Osteoblast (primary cell): ENCODE measurements at places on chromosomes 1 and 21. TPM values are rescaled to one million over a fixed set of nuclear protein-coding genes. Genes with fewer than 3 reads are reported as not detected.

DNA sequence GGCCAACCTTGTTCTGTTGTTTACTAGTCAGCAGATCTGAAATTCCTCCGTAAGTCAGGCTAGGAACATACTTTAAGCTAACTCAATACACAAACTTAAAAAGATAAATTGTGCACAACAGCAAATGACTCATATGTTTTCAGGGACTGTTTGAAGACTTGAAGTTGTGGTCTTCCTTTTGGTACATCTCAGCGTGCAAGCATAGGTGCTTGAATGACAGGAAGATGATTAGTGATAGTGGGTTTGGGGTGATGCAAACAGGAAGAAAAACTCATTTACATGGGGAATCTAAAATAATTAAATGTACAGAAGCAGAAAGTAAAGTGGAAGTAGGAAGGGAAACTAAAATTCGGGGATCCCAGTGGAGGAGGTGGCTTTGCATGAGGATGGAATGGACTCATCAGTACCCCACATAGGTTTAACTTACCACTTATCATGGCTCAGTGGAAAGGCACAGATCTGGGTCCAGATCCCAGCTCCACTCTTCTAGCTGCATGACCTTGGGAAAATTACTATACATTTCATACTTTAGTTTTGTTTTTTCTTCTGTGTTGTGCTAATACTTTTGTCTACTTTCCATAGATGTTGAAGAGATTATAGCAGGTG, 122.3 kb downstream of the XCL2 start:
- no peak for DNase-seq

- no peak for DNase-seq
These were observed 123.1 kb downstream of the MATN1 start for GRCh38 chr1:30600258-30600657.

The LAX1 gene
- total RNA-seq: 0.29 TPM in 1 of 2 replicates, not detected in the other

GRCh38 chr21:17612565-17613241, at the start of gene BTG3:
BTG3 (minus strand) TSS chr21:17612901; CDS start chr21:17609144, 3,757 bp downstream.
- DNase-seq: peak; percentile 95

The ARTN gene
- 0.29 TPM in 1 of 2 replicates, not detected in the other for total RNA-seq

DNA sequence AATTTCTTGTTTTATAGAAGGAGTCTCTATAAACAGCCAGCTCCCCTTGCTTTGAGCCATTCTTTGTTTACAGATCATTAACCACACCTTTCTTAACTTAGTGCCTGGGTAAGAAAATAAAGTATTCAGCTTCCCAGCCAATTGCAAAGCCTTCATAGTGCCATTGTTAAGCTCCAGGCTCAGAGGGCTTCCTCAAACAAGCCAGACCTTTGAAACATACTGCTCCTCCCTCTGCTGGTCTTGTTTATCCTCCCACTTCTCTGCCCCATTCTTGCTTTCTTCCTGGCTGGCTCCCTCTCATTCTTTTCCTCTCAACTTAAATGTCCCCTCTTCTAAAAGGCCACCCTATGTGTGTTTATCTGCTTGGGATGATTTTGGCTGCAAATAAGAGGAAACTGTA, 319.4 kb upstream of the ST6GALNAC5 start:
- no peak for DNase-seq

DNA sequence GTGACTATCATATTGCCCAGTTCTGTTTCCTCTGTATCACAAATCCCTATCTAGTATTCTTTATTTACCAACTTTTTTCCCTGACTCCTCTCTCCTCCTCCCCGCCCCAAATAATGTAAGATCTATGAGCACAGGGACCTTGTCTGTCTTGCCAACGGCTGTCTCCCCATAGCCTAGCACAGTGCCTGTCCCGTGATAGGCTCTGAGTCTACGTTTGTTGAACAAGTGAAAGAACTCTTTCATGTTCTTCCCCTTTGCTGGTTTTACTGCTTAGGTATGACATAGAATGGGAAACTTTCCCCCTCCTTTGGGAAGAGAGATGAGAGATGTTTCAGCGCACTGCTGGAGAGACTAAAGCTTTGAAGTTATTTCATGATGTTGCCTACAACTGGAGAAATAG, 367.0 kb downstream of the PRDM2 start:
- DNase-seq: no peak
